SK-N-SH treated with all-trans-retinoic acid at 6 μM for 48 hours (cell line): ENCODE measurements at places on chromosomes 12 and 14.

DNA sequence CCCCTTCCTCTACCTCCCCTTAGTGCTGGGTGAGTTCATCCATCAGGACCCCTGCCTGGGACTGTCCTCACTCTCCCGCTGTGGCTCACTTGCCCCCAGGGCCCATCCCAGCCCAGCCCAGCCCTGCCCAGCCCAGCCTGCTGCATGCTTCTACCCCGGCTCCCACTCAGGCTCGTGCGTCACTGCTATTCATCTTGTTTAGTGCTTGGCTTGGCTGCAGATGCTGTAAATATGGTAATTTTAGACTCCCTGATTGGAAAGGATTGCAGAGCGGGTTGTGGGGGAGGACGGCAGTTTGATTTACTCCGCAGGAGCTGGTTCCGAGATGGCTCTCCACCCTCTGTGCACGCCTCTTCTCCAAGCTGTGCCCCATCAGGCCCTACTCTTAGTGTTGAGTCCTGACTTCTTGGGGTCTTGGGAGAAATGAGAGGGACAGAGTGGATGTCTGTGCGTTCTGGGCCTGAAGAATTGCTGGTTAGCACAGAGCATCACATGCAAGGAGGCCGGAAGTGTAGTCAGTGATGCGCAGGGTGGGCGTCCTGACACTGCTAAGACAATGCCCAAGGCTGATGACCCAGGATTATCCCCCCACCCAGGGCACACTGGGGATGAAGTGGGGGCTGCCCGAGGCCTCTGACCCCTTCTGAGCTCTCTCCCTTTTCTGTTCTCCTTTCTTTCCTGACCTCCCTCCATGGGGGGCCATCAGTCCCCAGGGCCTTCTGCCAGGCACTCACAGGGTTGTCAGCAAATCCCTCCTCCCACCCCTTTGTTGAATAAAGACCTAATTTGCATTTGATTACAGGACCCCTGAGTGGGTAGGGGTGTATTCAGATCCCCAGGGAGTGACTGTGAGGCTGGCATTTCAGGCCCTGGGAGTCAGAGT lies 244.4 kb downstream of the ZFP36L1 start:
- ATAC-seq: peak; percentile 90

GRCh38 chr12:10131111-10131690 lies 1.2 kb upstream of the CLEC7A start:
- ATAC-seq: no peak

DNA sequence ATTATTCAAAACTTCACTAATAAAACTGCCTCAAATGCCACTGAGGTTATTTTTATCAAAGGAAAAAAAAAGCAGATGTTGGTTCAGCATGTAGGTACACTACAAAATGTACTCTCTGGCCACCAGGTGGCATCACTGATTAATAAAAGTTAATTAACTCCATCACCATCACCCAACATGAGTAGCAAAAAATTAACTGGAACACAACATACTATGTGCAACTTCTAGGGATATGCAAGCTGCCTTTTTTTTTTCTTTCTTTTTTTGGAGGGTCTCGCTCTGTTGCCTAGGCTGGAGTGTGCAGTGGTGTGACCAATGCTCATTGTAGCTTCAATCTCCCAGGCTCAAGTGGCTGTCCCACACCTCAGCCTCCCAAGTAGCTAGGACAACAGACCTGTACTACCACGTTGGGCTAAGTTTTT lies 43.8 kb upstream of the NR2C1 start:
- peak; percentile 84 for ATAC-seq

DNA sequence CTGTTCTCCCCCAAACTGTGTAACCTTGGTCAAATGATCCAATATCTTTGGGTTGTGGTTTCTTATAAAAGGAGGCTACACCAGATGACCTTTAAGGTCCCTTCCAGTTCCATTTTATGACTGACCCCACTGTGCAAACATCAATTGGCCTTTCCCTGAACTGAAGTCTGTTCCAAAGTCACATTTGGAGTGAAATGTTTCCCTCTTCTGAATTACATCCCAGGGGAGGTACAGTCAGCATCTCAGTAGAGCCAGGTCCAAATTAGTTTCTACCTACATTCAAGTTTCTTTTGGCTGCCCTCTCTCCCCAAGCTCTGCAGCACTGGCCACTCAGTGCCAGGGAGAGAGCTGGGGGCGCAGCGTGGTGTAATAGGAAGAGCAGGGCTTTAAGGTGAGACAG lies 34.4 kb downstream of the LIMA1 start:
- ATAC-seq: no peak

DNA sequence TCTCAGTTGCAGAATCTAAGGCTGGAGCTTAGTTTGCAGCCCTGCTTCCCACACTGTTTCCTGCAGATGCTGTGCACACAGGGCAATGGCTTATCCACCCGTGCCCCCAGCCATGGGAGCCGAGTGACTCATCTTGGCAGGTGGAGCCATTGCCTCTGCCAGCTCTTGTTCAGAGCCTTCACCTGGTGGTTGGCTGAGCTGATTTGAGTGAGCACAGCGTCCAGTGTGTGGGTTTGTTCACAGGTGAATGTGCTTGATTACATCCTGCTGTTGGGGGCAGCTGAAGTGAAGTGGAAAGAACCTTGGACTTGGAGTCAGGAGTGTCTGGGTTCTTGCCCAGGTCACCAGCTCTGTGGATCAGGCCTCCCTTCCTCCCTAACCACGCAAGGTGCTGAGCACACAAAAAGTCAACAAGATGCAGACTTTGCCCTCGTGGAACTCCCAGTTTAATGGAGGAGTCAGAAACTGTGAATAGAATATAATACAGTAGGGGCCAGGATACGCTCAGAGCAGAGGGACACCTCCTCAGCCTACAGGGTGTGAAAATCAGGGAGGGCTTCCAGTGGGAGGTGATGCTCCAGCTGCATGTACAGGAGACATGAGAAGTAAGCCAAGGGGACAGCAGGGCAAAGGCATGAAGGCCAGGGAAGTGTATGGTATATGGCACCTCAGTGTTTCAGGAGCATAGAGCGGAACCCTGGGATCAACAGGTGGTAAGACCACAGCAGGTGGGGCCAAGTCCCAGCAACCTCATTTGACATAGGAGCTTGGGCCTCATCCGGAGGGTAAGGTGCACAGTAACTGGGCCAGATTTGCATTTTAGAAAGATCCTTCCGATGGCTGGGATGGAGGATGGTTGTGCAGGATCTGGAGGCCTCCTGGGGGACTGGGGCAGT lies 22.8 kb downstream of the JDP2 start:
- no peak for ATAC-seq

DNA sequence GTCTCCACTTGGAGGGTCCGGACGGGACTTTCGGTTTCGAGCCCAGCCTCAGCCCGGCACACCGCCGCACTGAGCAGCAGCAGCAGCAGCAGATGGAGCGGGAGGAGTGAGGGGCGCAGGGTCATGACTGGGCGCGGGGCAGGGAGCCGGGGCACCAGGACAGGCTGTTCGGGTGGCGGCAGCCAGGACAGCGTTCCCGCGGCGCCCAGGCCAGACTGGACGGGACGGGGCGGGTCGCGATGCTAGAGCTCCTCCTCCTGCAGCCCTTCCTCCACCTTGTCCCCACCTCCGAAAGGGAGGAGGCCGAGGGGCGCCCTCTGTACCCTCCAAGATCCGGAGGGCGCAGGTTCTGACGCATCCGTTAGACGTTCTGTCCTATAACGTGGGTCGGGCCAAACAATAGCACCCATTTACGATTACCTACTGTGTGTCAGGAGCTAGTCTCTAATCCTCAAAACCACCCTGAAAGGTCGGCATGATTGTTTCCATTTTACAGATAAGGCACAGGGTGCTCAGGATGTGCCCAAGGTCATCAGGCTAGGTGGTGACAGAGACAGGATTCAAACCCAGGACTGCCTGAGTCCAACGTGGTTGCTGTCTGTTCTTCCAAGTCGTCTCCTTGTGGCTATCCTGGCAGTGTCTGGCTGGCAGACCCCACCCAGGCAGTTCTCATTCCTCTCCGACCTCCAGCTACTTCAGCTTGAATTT lies at the start of gene FKBP11:
FKBP11 (minus strand) TSS at position 189 of the 708 bp plus-strand sequence; CDS start at position 125, 64 bp downstream.
- peak; percentile 90 for ATAC-seq

GRCh38 chr14:60249321-60250256 lies 568 bp downstream of the PPM1A start:
- peak; percentile 43 for ATAC-seq

DNA sequence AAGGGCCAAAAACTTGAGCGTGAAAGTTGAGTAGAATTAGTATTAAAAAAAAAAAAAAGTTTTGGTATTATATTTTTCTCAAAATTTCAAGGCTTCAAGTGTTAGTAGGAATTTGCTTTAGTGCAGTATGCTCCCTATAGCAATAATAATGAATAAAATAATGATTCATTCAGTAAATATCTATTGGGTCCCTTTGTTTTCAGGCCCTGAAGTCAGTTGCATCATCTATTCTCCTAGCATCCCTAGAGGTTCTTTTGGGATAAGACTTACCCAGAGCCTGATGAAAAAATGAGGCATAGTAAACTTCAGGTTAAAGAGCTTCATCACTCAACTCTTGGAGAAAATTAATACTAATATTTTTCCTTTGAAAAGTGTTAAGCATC lies 1.1 kb downstream of the KMT5A start:
- no peak for ATAC-seq

DNA sequence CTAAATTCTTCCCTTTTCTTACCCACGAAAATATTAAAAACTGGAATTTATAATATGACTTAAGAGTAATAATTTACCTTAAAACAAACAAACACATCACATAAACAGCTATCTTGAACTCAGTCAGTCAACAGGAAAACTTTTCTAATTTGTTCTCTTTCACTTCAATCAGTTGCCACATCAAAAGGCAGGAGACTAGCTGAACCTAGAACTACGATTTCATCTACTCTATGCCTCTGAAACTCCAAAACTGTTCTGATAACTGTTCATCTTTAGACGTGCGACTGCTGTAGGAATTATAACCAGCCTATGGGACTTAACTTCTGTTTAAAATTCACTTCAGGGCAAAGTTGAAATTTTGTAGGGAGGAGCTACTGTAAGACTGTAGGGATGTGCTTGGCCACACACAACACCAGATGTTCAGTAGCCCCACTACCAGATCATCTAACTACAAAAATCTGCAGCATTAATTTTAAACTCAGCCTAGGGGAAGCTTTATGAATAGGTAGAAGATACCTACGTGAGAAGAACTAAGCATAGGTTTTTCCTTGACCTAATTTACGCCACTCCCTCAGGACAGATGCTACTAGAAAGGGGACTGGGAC lies 7.6 kb upstream of the RAD51AP1 start:
- no peak for ATAC-seq

DNA sequence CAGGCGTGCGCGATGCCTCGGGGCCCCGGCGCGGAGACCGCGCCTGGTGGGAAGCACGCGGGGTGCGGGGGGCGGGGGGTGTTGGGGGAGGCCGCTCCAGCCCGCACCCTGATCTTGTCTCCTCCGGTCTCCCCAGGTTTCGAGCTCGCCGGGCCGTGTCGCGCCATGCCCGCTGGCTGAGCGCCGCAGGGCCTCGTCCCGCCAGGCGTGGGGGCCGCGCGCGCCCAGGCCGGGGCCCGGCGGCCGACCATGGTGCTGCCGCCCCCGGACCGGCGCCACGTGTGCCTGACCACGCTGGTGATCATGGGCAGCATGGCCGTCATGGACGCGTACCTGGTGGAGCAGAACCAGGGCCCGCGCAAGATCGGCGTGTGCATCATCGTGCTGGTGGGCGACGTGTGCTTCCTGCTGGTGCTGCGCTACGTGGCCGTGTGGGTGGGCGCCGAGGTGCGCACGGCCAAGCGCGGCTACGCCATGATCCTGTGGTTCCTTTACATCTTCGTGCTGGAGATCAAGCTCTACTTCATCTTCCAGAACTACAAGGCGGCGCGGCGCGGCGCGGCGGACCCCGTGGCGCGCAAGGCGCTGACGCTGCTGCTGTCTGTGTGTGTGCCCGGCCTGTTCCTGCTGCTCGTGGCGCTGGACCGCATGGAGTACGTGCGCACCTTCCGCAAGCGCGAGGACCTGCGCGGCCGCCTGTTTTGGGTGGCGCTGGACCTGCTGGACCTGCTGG lies 2.4 kb downstream of the TMEM121 start:
- ATAC-seq: no peak

DNA sequence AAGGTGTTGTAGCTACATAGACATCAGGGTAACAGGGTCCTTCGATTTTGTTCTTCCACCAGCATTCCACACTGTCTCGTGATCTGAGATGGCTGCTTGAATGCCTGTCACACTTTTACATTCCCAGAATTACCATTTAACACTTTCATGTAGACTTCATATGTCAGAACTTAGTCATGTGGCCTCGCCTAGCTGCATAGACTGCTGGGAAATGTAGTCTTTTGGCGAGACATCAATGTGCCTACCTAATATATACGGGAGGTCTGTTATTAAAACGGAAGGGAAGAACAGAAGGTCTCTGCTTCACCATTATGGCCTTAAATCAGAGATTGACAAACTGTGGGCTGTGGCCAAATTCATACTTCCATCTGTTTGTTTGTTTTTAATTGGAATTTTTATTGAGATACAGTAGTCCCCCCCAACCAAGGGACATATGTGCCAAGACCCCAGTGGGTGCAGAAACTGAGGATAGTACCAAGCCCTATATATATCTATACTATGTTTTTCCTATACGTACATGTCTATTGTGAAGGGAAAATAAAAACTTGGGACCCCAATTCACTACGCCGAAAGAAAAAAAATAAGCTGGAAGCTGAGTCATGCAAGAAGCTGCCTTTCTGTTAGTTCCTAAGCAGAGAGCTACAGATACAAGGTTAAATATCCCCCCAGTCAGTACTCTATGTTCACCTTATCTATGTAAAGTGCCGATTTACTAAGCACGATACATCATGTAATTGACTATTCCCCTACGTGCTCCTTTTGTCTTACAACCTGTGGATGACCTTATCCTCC lies 11.3 kb upstream of the HRK start:
- ATAC-seq: peak; percentile 40; the same call in 1 of the 3 replicates

- no peak; the same call in 2 of the 3 replicates for ATAC-seq
Observed at GRCh38 chr12:104643819-104644669, 187.3 kb downstream of the CHST11 start.

GRCh38 chr12:124939421-124940142 lies 25.1 kb upstream of the UBC start:
- ATAC-seq: peak; percentile 82

DNA sequence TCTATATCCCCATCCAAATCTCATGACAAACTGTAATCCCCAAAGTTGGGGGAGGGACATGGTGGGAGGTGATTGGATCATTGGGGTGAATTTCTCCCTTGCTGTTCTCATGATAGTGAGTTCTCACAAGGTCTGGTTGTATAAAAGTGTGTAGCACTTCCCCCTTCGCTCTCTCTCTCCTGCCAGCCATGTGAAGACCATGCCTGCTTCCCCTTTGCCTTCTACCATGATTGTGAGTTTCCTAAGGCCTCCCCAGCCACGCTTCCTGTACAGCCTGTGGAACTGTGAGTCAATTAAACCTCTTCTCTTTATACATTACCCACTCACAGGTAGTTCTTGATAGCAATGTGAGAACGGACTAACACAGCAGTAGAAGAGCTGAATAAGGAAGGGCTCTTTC lies 62.6 kb upstream of the VASH1 start:
- no peak for ATAC-seq

GRCh38 chr14:70988452-70988851 lies 81.2 kb downstream of the PCNX1 start:
- ATAC-seq: no peak

GRCh38 chr12:2689879-2690278 lies 104.9 kb upstream of the FKBP4 start:
- ATAC-seq: no peak
